ENCODE measurements at places on chromosomes 4 and X.
A peak's percentile ranks its signal among the peaks of the same experiment; 100 is the strongest.

DNA sequence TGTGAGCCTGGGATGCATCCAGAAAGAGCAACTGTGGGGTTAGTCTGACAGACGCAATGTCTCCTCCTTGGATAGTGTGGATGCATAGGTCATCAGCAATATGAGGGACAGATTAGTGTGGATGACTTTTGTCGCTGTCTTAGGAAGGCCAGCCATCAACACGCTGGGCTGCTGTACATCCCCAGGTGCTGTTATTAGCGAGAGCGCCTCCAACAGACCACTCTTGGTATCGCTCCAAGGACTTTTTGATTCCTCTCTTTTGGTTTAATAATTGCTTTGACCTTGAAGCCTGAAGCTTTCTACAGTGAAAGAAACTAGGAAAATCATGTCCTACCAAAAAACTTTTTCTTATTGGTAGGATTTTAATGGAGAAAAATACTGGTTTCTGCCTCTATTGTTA lies 76.7 kb downstream of the TMEM131L start:
- no peak for DNase-seq

- DNase-seq = no peak
These were observed 54.1 kb upstream of the VEGFD start for GRCh38 chrX:15438332-15438731.

GRCh38 chrX:7132335-7133049 lies 15.0 kb upstream of the STS start:
- peak; percentile 55 for DNase-seq

DNA sequence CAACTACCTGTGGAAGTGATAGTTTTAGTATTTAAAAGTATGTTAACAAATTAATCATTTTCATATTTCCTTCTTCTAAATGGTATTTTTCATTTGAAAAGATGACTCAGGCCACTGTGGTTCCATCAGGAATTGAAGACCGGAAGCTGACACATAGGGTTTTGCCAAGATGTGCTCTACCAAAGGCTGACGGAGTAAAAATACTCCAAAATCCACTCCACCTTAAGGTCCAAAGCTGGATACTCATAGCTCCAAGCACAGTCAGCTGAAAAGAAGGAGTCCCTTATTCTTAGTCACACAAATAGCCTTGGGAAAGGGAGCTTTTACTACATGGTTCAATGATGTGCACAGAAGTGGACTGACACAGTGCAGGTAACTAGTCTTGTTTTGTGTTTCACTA lies 472.0 kb downstream of the ARAP2 start:
- DNase-seq = no peak

- no peak for DNase-seq
These were observed 290.4 kb downstream of the GLUD2 start for GRCh38 chrX:121337816-121338215.

- no peak for DNase-seq
These were observed 214.8 kb downstream of the SPCS3 start for GRCh38 chr4:176534566-176534965.

GRCh38 chr4:8297141-8297601 lies 27.6 kb downstream of the HTRA3 start:
- no peak for DNase-seq

- no peak for DNase-seq
These were observed 228.4 kb upstream of the EMCN start for GRCh38 chr4:100746141-100746739.

- no peak for DNase-seq
These were observed 320.1 kb downstream of the BCOR start for GRCh38 chrX:39777623-39778025.

- no peak for DNase-seq
These were observed 940.7 kb downstream of the PCDH7 start for GRCh38 chr4:31660916-31661315.

All from thyroid gland (tissue), 4 donors.